Fibroblast of skin of left biceps (primary cell): ENCODE measurements at places on chromosomes 2 and 18.

- no peak for DNase-seq
Measured at GRCh38 chr2:218812096-218812815, 19.3 kb downstream of the PRKAG3 start.

DNA sequence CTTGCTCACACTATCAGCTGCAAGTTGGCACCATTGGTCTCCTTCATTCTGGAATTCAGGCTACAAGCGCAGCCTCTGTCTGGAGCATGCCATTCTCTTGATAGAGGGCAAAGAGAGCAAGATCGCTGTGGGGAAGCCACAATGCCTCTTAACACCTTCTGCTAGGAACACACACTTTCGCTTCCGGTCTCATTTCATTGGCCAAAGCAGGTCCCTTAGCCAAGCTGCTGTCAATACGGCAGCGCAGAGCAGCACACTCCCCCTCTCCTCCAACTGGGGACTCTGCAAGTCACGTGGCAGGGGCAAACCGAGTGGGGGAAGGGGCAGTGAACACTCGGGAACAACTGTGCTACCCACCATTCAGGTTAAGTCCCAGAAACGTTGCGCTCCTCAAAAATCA is 98.1 kb downstream of the MMADHC start:
- DNase-seq = no peak

DNA sequence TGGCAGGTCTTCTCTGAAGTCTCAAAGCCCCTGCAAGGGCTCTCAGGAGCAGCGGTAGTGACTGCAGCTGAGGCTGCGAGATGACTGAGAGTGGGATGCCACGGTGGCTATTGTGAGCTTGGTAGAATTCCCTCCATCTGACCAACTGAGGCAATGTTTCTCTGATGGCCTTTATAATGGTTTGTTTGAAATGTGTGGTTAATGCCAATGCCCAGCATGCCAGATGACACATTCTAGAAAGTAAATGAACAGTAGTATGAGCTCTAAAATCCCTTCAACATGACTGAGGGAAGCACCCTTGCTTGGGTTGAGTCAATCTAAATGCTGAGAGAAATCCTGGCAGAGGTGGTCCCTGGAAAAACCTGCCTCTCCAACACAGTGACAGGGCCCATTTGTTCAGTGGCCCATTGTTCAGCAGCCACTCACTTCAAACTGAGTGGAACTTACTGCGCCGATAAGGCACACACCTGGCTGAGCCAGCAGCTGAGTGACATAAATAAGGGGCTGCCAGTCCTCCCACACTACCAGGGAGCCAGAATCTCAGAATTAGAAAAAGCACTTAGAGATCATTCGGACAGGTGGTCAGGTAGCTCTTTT is 31.7 kb downstream of the SULT1C2 start:
- DNase-seq = no peak

GRCh38 chr18:36406805-36407204 is 109.3 kb downstream of the FHOD3 start:
- no peak for DNase-seq

DNA sequence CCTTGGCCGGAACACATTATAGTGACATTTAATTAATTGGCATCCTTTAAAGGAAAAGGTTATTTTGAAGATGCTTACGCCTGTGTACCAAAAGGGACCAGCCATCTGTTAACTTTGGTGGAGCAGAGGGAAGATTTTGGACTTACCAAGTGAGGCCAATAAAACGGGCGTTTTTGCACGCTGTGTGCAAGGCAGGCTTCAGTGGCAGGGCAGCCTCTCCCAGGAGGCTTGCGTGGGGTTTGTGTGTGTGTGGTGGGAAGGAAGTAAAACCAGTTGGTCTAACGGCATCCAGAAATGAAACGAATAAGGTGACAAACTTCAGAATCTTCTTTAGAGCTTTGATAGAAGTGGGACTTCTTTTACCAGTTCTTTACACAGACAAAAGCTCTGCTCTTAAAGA is 191.7 kb downstream of the PRKCE start:
- DNase-seq = no peak

DNA sequence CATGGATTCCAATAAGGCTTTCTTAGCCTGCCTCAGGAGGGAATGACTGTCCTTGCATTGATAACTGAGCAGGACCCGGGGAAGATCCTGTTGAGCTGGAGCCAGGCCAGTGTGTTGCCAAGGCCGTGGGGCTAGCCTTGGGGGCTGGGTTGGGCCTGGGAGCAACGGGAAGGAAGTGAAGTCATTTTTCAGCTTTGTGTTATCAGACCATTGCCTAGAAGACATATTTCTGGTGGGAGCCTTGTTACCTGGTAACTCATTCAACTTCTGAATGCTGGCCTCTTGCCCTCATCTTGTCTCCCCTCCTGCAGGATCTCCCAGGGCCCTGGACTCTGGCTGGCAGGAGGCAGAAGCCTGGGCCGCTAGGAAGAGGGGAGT is 92.7 kb upstream of the MGAT5 start:
- no peak for DNase-seq
